ENCODE measurements at places on chromosomes 5 and 9.
A peak's percentile ranks its signal among the peaks of the same experiment; 100 is the strongest.

- H3K4me3 ChIP-seq: no peak overlapping the region
- no peak for DNase-seq
- no peaks in the 10 kb centered on the region for H3K36me3 ChIP-seq
- peaks cover 18% of the 10 kb centered on the region for H3K4me1 ChIP-seq
Observed at GRCh38 chr5:133928587-133929393, 39.6 kb downstream of the C5orf15 start.

DNA sequence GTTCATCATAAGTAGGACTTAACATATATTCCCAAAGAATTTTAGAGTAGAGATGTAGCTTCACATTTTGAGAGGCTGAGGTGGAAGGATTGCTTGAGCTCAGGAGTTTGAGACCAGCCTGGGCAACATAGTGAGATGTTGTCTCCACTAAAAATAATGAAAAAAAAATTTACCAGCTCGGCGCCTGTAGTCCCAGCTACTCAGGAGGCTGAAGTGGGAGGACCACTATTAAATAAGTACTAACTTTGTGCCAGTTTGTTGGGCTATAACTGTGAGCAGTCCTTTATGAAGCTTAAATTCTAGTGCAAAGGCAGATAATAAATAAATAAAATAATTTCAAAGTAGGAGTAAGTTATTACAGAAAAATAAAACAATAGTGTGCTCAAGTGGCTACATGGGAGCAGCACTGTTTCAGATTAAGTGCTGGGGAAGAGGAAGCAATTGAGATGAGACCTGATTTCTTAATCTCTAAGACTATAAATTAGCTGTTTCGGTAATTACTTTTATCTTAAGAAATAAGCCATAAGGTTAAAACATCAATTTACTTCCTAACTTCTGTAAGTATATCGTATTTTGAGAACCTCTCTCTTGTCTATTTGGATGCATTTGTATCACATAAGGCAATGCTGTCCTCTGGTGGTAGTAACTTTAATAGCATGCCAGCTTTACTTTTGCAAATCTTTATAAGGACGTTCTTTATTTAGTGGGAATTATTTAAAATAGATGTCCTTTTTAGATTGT lies 98.9 kb downstream of the CSNK1G3 start:
- H3K27ac ChIP-seq: peak overlapping the region; percentile 92
- H3K36me3 ChIP-seq: peaks cover 6% of the 10 kb centered on the region
- peaks cover 17% of the 10 kb centered on the region for H3K4me1 ChIP-seq
- H3K27me3 ChIP-seq: no peaks in the 10 kb centered on the region
- no peak overlapping the region for H3K4me3 ChIP-seq
- DNase-seq: peak; percentile 17

- peaks cover 13% of the 10 kb centered on the region for H3K36me3 ChIP-seq
- H3K4me1 ChIP-seq: peaks cover 72% of the 10 kb centered on the region
- H3K27ac ChIP-seq: peak overlapping the region; percentile 96
- H3K4me3 ChIP-seq: peak overlapping the region; percentile 52
- no peak for DNase-seq
Observed at GRCh38 chr9:89448381-89448780, 49.5 kb downstream of the SEMA4D start.

DNA sequence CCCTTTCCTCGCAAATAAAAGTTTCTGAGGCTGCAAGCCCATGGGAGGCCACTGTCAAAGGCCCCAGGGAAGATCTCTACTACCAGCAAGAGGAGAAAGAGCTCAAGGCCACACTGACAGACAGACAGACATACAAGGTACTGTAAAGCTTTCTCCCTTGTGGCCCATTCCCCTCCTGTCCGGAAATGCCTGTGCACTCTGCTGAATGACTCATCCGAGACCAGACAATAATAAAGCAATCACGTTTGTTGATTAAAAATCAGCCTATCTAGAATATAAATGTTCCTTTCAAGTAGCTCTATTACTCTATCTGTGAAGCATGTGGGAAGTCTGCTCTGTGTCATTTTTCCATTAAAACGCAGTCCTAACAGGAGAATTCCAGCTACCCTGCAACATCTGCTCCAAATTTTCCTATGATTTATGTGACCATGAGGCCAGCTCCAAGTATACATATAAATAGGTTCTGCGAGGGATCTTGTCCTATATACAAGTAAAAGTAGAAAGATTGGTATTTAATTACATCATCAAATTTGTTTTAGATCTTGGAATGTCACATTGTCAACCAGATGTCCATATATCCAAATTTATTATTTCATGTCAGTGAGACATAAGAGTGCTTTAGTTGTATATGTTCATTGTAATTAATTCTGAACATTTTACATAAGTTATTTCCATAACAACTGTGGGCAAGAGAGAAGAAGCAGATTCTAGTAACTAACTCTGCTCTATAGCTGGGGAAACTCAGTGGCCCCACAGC lies 34.7 kb upstream of the TGFBI start:
- no peak overlapping the region for H3K4me3 ChIP-seq
- H3K36me3 ChIP-seq: peaks cover 3% of the 10 kb centered on the region
- no peaks in the 10 kb centered on the region for H3K4me1 ChIP-seq

GRCh38 chr5:34930462-34930844 lies 1.1 kb downstream of the DNAJC21 start:
- H3K4me1 ChIP-seq: peaks cover 30% of the 10 kb centered on the region
- peak overlapping the region; percentile 91 for H3K27ac ChIP-seq
- H3K36me3 ChIP-seq: no peaks in the 10 kb centered on the region
- no peaks in the 10 kb centered on the region for H3K27me3 ChIP-seq
- no peak for DNase-seq
- H3K4me3 ChIP-seq: peak overlapping the region; percentile 97

DNA sequence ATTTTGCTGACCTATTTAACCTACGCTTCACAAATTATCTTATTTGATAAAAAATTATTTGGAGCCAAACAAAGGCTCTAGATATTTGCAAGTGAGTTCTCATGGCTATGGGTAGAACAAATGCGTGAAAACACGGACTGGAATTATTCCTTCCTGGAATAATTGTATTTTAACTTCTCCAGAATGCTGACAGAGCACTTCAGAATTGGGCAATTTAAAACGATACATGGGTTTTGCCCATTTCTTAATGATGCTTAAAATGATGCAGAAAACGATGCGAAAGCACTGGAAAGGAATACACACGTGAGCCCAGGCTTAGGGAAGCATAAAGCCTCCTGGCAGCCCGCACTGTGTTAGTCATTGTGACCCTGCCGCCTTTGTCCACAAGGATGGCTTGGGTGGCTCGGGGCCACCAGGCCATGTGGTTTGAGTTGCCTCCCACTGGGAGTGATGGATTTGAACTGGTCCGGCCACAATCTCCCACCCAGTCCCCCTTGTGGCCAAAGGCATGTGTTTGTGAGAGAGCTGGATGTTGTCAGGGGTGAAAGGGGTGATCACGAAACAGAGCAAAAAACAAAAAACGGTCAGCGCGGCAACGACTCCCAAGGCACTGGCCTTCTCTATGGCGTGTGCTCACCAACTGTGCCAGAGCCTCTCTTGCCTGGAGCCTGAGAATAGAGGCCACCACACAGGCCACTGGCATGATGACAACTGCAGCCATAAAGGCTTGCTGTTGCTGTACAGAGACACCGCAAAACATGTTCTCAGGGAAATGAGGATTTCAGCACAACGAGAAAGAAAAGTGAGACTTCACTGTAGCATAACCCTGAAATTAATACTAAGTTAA lies 234.2 kb upstream of the ADAMTS16 start:
- H3K4me1 ChIP-seq: no peaks in the 10 kb centered on the region
- H3K36me3 ChIP-seq: no peaks in the 10 kb centered on the region
- no peaks in the 10 kb centered on the region for H3K27me3 ChIP-seq
- no peak for DNase-seq
- no peak overlapping the region for H3K4me3 ChIP-seq

GRCh38 chr5:155915601-155916000 lies 411.4 kb upstream of the SGCD start:
- H3K27ac ChIP-seq: no peak overlapping the region
- H3K27me3 ChIP-seq: peaks cover 6% of the 10 kb centered on the region
- no peaks in the 10 kb centered on the region for H3K4me1 ChIP-seq
- no peaks in the 10 kb centered on the region for H3K36me3 ChIP-seq
- no peak overlapping the region for H3K4me3 ChIP-seq
- DNase-seq: no peak

DNA sequence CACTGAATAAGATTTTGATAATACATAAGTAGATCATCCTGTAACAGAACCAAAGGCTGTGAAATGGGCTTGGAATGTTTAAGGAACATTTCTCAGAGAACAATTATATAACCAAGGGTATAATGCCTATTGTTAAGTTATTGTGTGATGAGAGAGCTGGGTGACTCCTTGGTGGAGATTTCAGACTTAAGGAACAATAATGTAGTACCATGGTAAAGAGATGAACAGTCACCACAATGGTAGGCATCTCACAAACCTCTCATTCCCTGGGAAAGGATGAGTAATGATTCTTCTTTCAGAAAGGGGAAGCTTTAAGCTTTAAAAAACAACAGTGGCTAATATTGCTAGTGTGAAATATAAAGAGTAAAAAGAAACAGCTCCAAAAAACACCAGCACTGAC lies 147.4 kb downstream of the TRIM36 start:
- no peak overlapping the region for H3K4me3 ChIP-seq
- no peak for DNase-seq
- H3K27me3 ChIP-seq: peaks cover 1% of the 10 kb centered on the region
- no peaks in the 10 kb centered on the region for H3K4me1 ChIP-seq
- no peak overlapping the region for H3K27ac ChIP-seq

GRCh38 chr5:27083449-27084415 lies 45.3 kb upstream of the CDH9 start:
- no peaks in the 10 kb centered on the region for H3K4me1 ChIP-seq
- H3K27ac ChIP-seq: no peak overlapping the region
- H3K27me3 ChIP-seq: no peaks in the 10 kb centered on the region
- no peaks in the 10 kb centered on the region for H3K36me3 ChIP-seq

- H3K27ac ChIP-seq: no peak overlapping the region
- H3K4me1 ChIP-seq: no peaks in the 10 kb centered on the region
- no peak overlapping the region for H3K4me3 ChIP-seq
- DNase-seq: no peak
- no peaks in the 10 kb centered on the region for H3K27me3 ChIP-seq
Observed at GRCh38 chr9:117282541-117282940, 132.3 kb downstream of the ASTN2 start.

GRCh38 chr9:13446938-13447842 lies 167.7 kb upstream of the MPDZ start:
- no peaks in the 10 kb centered on the region for H3K4me1 ChIP-seq
- H3K4me3 ChIP-seq: no peak overlapping the region
- H3K27ac ChIP-seq: no peak overlapping the region
- H3K36me3 ChIP-seq: no peaks in the 10 kb centered on the region
- H3K27me3 ChIP-seq: no peaks in the 10 kb centered on the region
- no peak for DNase-seq

GRCh38 chr9:93908591-93909241 lies 46.4 kb downstream of the BARX1 start:
- H3K27me3 ChIP-seq: peaks cover 25% of the 10 kb centered on the region
- no peak overlapping the region for H3K27ac ChIP-seq
- no peaks in the 10 kb centered on the region for H3K36me3 ChIP-seq
- H3K4me1 ChIP-seq: no peaks in the 10 kb centered on the region

DNA sequence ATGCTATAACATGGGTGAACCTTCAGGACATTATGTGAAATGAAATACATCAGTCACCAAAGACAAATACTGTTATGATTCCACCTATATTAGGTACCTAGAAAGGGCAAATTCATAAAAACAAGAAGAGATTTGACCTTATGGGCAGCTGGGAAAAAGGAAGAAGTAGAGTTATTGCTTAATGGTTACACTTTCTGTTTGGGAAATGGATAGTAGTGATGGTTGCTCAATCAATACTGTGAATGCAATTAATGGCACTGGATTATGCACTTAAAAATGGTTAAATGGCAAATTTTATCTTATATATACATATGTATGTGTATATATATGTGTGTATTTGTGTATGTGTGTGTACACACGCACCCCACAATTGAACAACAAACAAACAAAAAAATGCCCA lies 15.2 kb downstream of the FKBP15 start:
- H3K4me1 ChIP-seq: no peaks in the 10 kb centered on the region
- no peak overlapping the region for H3K4me3 ChIP-seq
- H3K36me3 ChIP-seq: peaks cover 3% of the 10 kb centered on the region
- DNase-seq: no peak

- no peak overlapping the region for H3K4me3 ChIP-seq
- H3K4me1 ChIP-seq: peaks cover 2% of the 10 kb centered on the region
- H3K27ac ChIP-seq: no peak overlapping the region
- no peaks in the 10 kb centered on the region for H3K36me3 ChIP-seq
- H3K27me3 ChIP-seq: peaks cover 53% of the 10 kb centered on the region
Observed at GRCh38 chr9:122207096-122207495, 21.7 kb downstream of the LHX6 start.

DNA sequence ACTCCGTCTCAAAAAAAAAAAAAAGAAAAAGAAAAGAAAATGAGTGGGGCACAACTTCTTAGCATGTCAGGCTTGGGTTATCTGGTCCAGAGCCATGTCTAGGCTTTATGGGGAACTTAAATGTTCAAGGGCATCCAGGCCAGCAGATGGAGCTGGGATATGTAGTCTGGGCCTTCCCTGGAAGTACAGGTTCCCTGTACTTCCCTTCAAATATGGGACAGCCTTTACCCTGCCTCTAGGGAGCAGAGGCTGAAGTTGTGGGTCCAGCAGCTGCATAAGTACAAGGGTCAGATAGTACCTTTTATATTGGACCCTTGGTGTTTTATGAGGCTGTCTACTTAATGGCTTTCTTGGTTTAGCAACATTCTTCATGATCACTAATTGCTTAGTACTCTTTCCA lies 42.1 kb downstream of the FAF2 start:
- H3K36me3 ChIP-seq: peaks cover 13% of the 10 kb centered on the region
- H3K27ac ChIP-seq: peak overlapping the region; percentile 70
- H3K27me3 ChIP-seq: no peaks in the 10 kb centered on the region
- DNase-seq: no peak
- no peak overlapping the region for H3K4me3 ChIP-seq

GRCh38 chr5:162230348-162230747 lies 162.8 kb downstream of the GABRG2 start:
- no peak overlapping the region for H3K27ac ChIP-seq
- DNase-seq: no peak
- no peaks in the 10 kb centered on the region for H3K27me3 ChIP-seq
- no peak overlapping the region for H3K4me3 ChIP-seq
- H3K36me3 ChIP-seq: no peaks in the 10 kb centered on the region

DNA sequence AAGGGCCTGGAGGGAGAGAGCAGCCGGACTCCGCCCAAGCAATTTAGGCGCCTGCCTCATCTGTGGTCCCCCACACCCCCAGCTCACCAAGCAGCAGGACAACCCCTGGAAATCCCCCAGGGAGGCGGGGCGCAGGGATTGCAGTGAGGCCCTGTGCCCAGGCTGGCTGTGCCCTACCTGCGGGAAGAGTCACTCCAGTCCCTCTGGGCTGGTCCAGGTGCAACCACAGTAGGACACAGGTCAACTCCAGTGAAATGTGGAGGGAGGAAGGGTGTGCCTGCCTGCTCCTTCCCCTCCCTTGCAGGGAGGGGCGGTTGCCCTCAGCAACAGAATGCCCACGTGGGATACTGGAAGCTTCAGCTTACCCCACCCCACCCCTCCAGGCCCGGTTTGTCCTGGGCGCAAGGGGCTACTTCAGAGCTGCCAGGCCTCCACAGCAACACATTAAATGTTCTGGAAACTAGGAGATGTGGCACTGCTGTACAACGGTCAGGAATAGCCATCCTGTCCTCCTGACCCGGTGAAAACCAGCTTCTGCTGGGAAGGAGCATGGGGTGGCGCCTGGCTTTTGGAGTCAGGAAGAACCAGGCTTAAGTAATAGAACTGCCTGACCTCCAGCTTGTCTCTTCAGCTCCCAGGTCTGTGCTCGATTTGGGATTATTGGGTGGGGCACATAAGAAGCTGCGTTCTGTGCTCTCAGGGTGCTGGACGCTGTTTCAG lies 22.5 kb downstream of the ABO start:
- peaks cover 27% of the 10 kb centered on the region for H3K27me3 ChIP-seq
- H3K36me3 ChIP-seq: no peaks in the 10 kb centered on the region
- DNase-seq: no peak
- peak overlapping the region; percentile 31 for H3K4me3 ChIP-seq
- H3K27ac ChIP-seq: no peak overlapping the region
- H3K4me1 ChIP-seq: peaks cover 6% of the 10 kb centered on the region
